ENCODE measurements at places on chromosomes 7 and 10.

DNA sequence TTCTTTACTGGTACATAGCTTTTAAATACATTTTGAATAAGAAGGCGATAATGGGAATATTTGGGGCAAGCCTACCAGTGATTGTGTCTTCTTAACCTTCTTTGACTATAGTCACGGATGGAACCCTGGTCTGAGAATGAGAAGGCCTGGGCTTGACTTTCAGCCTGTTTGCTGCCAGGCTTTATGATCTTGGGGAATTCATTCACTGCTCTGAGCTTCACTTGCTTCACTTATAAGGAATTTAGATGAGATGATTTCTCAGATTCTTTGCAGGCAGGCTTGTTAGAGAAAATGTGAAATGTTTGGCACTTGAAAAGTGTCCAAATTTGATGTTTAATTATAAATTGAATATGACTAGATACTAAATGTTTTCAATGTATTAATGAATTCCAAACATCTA lies 42.5 kb downstream of the NUP205 start:
- DNase-seq, result no peak

GRCh38 chr10:114811862-114812261 lies 9.7 kb upstream of the FHIP2A start:
- DNase-seq, result no peak

- DNase-seq, result no peak
Measured at GRCh38 chr7:47803846-47804245, 144.4 kb downstream of the PKD1L1 start.

DNA sequence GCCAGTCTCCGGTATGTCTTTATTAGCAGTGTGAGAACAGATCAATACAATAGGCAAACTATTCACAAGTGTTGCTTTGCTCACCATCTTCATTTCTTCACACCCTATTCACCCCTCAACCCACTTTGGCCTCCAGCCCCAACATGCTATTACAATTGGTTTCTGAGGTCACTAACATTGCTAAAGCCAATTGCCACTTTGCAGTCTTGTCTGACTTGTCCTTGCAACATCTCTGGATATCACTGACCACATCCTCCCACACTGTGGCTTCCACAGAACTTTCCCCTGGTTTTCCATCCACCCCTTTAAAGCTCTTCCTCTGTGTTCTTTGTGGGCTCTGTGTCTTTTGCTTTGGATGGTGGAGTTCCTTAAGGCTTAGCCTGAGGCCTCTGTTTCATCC lies 5.2 kb upstream of the APBB1IP start:
- no peak for DNase-seq

DNA sequence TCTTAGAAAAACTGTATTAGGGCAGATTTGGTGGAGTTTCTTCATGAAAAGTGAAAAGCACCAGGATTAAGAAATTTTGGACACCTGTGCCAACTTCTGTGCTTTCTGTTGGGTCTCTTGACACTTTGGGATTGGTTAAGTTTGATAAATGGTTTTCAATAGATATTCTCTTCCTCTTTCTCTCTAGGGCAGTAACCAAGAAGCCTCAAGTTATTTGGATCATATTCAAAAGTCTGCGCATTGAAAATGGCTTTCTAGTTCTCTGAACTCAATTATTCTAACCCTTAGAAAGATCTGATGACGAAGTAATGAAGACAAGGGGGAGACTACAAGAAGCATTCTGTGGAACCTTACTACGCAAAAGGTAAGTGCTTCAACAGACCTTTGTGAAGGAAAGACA lies 144.0 kb upstream of the CCDC6 start:
- no peak for DNase-seq

- no peak for DNase-seq
Measured at GRCh38 chr10:5760515-5760914, 52.7 kb downstream of the GDI2 start.

DNA sequence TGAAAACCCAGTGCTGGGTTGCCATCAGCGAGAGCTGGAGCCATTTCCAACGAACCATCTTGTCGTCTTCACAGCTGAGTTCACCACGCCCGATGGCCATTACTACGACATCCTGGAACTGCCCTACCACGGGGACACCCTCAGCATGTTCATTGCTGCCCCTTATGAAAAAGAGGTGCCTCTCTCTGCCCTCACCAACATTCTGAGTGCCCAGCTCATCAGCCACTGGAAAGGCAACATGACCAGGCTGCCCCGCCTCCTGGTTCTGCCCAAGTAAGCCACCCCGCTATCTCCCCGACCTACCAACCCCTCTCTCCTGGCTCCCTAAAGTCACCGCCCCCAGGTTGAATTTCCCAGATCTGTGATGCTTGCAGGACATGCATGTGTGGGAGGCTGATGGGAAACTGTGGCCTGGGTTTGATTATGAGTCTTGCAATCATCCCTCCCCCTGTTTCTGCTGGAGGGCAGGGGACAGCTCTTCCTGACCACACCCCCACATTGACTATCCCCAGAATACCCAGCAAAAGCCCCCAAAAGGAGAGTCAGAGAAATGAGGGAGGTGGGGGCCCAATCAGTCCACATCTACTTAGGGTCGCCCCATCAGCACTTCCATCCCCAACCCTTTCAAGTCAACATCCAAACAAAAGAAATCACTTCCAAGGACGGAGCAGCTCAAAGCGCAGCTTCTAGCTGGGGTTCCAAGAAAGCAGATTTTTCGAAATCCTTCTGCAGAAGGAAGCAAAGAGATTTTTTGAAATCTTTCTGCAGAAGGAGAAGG lies 6.9 kb downstream of the SERPINE1 start:
- DNase-seq, result no peak

GRCh38 chr7:94975336-94975735 lies 67.9 kb downstream of the PPP1R9A start:
- no peak for DNase-seq

DNA sequence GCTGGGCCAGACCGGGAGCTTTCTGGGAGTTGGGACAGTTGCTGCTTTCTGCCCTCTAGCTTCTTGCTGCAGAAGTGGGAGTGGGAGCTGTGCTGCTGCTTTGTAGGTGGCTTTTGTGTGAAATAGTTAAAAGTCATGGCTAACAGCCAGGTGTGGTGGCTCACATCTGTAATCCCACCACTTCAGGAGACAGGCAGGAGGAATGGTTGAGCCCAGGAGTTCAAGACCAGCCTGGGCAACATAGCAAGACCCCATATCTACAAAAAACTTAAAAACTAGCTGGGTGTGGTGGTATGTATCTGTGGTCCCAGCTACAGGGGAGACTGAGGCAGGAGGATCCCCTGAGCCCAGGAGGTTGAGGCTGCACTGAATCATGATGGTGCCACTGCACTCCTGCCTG lies 13.7 kb downstream of the TACR2 start:
- no peak for DNase-seq

GRCh38 chr10:118304521-118304920 lies 37.6 kb downstream of the FAM204A start:
- DNase-seq, result no peak

GRCh38 chr7:587767-588166 lies 68.1 kb upstream of the PDGFA start:
- no peak for DNase-seq

GRCh38 chr10:24727786-24728185 lies 4.1 kb upstream of the ARHGAP21 start:
- DNase-seq, result no peak

GRCh38 chr7:14235056-14235455 lies 245.6 kb upstream of the ETV1 start:
- no peak for DNase-seq

- DNase-seq, result peak; percentile 53
Measured at GRCh38 chr10:100743626-100744135, 1.7 kb upstream of the PAX2 start.

GRCh38 chr10:4595719-4596319 lies 230.2 kb upstream of the AKR1E2 start:
- DNase-seq, result no peak

GRCh38 chr7:73596191-73597065 lies 18.0 kb upstream of the TBL2 start:
- DNase-seq, result no peak

DNA sequence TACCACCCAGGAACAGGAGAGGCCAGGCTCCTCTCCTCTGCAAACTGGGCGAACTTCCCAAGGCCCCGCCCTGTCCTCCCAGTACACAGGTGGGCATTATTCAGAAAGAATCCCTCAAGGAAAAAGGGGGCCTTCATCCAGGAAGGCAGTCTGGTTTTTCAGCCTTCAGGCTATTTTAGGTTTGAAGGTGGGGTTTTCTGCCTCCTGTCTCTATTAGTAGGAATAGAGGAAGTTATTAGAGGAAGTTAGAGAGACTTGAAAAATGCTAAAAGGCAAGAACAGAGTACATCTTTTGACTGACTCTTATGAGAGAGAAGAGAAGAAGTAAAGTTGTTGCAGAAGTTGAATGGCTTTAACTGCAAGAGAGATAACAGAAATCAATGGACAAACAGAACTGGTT lies 250.9 kb upstream of the SORCS1 start:
- DNase-seq, result no peak

GRCh38 chr10:75367021-75367487 lies 34.5 kb downstream of the ZNF503 start:
- no peak for DNase-seq

DNA sequence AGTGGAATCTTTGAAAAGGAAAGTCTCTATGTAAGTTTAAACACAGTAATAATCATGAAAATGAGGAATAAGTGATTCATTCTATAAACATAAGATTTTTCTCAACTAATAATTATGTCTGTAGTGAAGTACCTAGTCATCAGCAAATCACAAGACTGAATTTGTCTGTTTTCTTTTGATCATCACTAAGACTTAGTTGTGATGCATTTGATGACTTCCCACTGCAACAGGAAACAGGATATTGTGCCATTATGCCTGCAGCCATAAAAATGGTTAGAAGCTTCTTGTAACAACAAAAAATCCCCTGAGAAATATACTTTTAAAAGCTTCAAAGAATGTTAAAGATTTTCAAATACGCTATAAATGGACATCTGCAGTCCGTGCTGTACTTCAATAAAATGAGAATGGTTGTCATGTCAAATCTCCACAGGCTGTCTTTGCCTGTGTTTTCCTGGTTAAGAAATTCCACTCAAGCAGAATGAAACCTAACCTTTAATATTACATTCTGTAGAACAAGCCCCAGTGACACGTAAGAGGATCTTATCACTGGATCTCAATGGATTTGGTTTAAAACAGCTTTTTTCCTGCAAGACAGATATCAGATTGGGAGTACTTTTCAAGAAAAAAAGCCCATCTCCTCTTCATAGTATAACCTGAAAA lies 1262.3 kb upstream of the PHF14 start:
- DNase-seq, result no peak

All from NCI-H226 (cell line).